ENCODE measurements at places on chromosomes 5 and 9.

DNA sequence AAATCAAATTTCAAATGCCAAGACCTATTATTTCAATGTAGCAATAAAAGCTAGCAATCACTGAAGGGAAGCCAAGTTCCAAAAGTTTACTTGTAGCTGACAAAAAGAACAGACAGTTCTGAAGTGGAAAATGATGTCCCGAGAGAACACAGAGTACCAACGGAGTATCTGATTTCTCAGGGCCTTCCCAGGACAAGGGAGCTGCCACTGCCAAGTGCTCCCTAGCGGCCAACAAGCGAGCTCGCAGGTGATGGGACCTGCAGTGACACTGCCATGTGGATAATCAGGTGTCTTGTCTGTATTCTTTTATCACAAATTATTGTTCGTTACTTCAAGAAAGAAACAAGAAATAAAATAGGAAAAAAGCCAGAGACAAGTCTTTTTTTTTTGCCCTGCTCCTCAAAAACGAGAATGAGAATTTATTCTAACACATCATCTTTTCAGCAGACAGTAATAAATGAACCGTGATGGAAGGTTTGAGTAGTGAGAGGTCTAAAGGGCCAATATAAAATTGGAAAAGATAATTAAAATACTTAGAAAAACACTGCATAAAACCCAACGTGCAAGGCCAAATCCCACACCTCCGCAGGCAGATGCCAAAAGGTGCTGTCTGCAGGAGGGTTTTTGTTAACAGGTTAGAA lies 159.4 kb downstream of the MYO10 start:
- no peak for DNase-seq

- DNase-seq, result peak; percentile 20
Observed at GRCh38 chr9:97468658-97469448, 32.6 kb upstream of the TMOD1 start.

DNA sequence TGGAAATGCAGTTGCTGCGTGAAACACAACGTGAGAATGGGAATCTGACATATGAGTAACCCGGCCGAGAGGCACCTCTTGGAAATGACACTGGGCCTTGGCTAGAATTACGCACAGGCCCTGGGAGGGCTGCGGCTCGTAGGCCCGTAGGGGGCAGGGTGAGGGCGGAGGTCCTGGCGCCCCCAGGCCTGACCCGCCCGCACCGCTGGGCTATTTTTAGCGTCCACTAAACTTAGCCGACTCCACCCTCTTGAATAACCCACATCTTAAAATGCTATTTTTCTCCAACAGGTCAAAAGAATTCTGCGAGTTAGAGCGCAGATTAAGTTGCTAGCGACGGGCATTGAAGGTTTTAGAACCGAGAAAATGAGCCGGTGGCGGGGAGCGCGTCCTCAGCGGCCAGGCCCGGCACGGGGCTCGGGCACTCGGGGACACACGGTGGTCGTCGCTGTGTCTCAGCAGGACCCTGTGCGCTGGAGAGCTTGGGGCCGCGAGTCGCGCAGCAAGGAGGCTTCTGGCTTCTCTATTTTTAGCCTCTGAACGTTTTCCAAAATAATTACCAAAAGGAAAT lies 168.5 kb downstream of the AUH start:
- DNase-seq, result peak; percentile 81

- DNase-seq, result no peak
Observed at GRCh38 chr5:110896901-110897300, 158.1 kb downstream of the SLC25A46 start.

DNA sequence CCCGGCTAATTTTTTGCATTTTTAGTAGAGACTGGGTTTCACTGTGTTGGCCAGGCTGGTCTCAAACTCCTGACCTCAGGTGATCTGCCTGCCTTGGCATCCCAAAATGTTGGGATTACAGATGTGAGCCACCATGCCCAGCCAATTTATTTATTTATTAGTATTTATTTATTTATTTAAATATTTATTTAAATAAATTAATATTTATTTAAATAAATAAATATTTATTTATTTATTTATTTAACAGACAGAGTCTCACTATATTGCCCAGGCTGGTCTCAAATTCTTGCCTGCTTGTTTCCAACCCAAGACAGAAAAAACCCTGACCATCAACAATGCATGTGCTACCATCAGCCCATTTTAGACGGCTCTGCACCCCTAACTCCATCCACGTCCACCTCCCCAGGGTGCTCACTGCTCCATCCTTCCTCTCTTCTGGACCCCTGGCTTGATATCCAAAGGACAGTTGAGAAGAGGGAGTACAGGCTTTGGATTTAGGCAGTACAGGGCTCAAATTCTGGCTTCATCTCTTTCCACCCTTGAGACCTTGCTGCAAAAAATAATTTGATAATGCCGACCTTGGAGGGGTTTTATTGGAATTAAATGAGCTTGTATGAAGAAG lies 232.6 kb downstream of the MED10 start:
- no peak for DNase-seq

All from activated T-cell treated with anti-CD3 and anti-CD28 coated beads for 48 hours (primary cell).